HuH-7 (cell line): ENCODE measurements at places on chromosomes 3 and 15.

DNA sequence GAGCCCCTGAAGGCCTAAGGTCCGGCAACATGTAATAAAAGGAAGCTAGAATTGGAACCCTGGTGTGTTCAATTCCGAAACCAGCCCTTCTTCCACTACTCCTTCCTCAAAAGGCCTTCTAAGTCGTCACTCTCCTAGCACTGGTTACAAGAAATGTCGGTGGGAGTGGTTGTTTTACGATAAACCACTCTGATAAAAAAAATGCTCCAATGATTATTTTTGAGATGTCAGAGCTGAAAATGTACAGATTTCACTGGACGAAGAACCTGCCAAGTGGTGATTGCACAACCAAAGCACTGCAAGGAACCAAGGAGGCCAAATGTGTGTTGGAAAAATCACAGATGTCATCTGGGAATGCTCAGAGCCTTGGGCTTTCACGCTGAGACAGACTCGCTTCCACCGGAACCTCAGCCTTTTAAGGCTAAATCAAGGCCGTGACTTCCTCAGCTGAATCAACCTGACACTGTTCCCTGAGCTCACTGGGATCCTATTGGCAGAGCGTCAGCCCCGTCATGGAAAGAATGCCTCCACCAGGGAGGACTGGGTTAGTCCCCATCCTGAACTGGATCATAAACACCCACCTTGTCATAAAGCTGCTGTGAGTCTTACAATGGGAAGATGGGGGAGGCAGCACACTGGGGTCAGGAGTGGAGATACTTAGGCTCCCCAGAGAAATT lies 108.1 kb upstream of the THBS1 start:
- no peak for DNase-seq

GRCh38 chr15:47334805-47335535 lies 382.3 kb upstream of the SEMA6D start:
- no peak for DNase-seq

DNA sequence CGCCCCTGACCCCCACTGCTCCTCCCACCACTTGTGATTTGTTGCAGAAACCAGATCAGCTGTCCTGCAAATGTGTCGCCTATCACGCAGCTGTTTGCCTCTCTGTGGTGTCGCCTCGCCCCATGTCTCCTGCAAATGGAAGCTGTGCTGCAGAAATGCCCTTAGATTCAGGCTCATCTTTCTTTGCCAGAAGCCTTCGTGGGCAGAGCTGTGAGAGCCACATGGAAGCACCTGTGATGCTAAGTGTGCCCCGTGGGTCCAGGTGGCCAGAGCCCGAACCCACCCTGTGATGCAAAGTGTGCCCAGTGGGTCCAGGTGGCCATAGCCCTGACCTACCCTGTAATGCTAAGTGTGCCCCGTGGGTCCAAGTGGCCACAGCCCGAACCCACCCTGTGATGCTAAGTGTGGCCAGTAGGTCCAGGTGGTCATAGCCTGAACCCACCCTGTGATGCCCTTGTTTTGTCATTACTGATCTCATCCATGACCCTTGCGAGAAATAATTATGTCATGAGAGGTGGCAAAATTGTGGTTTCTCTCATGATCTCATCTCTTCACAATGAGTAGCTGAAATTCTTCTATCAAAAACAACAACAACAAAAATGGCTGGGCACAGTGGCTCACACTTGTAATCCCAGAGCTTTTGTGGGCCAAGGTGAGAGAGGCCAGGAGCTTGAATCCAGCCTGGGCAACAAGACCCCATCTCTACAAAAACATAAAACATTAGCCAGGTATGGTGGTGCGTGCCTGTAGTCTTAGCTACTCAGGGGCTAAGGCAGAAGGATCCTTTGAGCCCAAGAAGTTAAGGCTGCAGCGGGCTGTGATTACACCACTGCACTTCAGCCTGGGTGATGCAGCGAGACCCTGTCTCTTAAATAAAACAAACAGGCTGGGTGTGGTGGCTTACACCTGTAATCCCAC lies 187.4 kb downstream of the GOLGA6L6 start:
- no peak for DNase-seq

DNA sequence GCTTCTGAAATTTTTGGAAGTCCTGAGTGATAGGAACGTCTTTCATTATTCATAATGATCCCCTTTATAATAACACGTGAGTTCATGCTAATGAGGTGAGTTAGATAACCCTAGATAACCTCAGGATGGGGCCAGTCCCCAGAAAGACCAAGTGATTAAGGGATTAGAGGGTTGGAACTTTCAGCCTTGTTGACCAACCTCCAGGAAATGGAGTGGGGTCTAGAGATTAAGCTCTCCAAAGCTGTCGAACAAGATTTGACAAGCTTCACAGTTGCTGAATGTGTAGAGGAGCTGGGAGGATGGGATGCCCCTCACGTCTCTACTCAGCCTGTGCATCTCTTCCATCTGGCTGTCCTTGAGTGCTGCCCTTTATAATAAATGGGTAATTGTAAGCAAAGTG lies 107.1 kb downstream of the ZMAT3 start:
- DNase-seq = no peak

- no peak for DNase-seq
Measured at GRCh38 chr3:85560088-85560785, 601.4 kb downstream of the CADM2 start.

DNA sequence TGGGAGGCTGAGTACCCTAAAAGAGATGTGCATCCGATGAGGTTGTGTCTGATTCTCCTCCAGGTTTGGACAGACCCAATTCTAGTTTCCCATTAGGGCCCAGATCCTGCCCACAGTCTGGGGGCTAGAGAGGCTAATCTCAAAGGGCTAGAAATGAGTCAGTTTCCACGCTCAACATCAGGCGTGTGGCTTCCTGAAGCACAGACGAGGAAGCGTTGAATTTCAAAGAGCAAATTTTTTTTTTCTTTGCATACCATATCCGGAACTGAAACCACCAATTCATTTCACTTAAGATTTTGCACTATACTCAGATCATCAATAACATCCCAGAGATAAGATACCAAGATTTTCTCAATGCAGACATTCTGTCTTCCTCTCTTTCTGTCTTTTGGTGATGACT lies 173.8 kb upstream of the BCL6 start:
- DNase-seq = no peak

DNA sequence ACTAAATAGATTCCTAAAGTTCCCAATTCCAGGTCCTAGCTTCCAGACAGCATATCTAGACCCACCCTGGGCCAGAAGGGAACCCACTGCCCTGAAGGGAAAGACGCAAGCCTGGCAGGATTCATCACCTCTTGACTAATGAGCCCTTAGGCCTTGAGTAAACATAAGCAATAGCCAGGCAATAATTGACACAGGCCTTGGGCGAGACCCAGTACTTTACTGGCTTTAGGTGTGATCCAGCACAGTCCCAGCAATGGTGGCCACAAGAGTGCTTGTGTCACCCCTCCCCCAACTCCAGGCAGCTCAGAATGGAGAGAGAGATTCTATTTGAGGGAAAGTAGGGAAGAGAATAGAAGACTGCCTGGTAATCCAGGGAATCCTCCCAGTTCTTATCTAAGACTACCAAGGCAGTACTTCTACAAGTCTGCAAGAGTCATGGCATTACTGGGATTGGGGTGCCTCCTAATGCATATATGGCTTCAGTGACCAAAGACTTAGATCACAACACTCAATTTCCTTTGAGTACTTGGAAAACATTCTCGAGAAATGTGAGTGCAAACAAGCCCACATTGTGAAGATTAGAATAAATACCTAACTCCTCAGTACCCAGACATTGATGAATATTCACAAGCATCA lies 30.4 kb upstream of the WWTR1 start:
- no peak for DNase-seq

DNA sequence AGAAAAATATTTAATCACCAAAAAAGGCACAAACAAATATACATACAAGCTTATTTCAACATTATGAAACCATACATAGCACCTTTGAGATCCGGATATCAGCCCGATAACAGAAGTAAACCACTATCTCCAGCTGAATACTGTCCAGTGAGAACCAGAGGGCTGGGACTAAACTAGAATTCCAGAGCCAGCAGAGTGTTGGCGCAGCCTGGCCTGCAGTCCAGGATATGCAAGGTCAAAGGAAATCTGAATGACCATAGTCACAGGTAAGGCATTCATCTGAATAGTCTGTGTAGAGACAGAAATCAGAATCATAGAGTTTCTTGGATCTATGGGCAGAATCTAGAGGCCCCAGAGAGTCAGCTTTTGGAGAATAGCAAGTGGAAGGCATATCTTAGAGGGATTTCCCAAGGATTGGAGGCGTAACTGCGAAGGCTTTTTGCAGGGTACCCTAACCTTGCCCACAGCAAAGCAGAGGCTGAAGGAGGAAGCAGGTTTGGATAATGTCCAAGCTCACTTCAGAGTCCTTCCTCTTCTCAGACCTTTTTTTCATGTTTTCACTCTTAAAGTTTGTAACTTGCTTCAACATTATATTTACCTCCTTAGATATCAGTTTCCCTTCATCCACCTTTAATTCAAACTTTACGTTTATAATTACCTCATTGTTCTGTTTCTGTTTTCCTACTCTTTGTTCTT lies 32.5 kb upstream of the TP63 start:
- DNase-seq = no peak

GRCh38 chr3:100913870-100914648 lies 79.2 kb downstream of the ABI3BP start:
- no peak for DNase-seq

GRCh38 chr3:72123908-72124441 lies 339.0 kb upstream of the PROK2 start:
- DNase-seq = no peak

DNA sequence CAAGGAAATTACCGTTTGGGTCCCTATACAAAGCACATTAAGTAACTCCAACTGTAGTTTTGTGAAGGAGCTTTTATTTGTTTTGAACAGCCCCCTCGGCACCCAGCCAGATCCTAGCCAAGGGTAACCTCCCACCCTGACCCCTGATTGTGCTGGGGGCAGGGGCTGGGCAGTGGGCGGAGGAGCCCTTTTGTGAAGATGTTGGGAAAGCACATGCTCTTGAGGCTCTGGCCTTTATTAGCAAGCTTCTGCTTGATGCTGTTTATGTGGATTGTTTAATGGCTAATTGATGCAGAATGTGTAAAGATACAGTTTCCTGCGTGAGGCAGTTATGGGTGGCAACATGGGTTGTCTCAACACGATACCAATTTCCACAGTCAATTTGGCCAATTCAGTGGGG lies 136.5 kb downstream of the MAP2K5 start:
- no peak for DNase-seq

- no peak for DNase-seq
Measured at GRCh38 chr3:54856271-54856670, 71.6 kb downstream of the LRTM1 start.
